ENCODE measurements at places on chromosomes 6 and 20. TPM values are rescaled to one million over a fixed set of nuclear protein-coding genes. Genes with fewer than 3 reads are reported as not detected.

HLA-DQB1 gene
- not detected for total RNA-seq

SLC32A1 gene
- not detected for total RNA-seq

FBXL4 gene
- total RNA-seq, result 16.4 TPM

C20orf141 gene
- not detected for total RNA-seq

TCF21 gene
- total RNA-seq, result not detected

CASP8AP2 gene
- total RNA-seq, result 13.2 TPM

AKAP12 gene
- total RNA-seq, result 331 TPM

KCNK16 gene
- not detected for total RNA-seq

TTLL9 gene
- 0.22 TPM for total RNA-seq

CYP24A1 gene
- not detected for total RNA-seq

GRM4 gene
- not detected for total RNA-seq

PNLDC1 gene
- total RNA-seq, result not detected

KCNG1 gene
- 2.8 TPM for total RNA-seq

PGBD1 gene
- 5.8 TPM for total RNA-seq

FAM217A gene
- total RNA-seq, result not detected

NOX3 gene
- total RNA-seq, result not detected

RHAG gene
- total RNA-seq, result 0.11 TPM

COX4I2 gene
- total RNA-seq, result not detected

RNGTT gene
- total RNA-seq, result 11.0 TPM

MOG gene
- not detected for total RNA-seq

NMBR gene
- not detected for total RNA-seq

HRH3 gene
- not detected for total RNA-seq

MEP1A gene
- not detected for total RNA-seq

BACH2 gene
- total RNA-seq, result 2.9 TPM

BTN1A1 gene
- total RNA-seq, result not detected

TRIM10 gene
- total RNA-seq, result not detected

ENPP3 gene
- 0.34 TPM for total RNA-seq

ATP5F1E gene
- total RNA-seq, result 77.9 TPM

PTGIS gene
- under 0.01 TPM for total RNA-seq

TRIM15 gene
- total RNA-seq, result not detected

ELOVL4 gene
- 0.60 TPM for total RNA-seq

SLC16A10 gene
- total RNA-seq, result 0.11 TPM

SEL1L2 gene
- total RNA-seq, result not detected

MLN gene
- total RNA-seq, result not detected

ANKRD66 gene
- not detected for total RNA-seq

CCM2L gene
- 19.3 TPM for total RNA-seq

TCP11 gene
- not detected for total RNA-seq

GNL1 gene
- total RNA-seq, result 54.1 TPM

KIAA0408 gene
- total RNA-seq, result not detected

DNMT3B gene
- 0.76 TPM for total RNA-seq
